ENCODE measurements at places on chromosomes 12 and 14.

DNA sequence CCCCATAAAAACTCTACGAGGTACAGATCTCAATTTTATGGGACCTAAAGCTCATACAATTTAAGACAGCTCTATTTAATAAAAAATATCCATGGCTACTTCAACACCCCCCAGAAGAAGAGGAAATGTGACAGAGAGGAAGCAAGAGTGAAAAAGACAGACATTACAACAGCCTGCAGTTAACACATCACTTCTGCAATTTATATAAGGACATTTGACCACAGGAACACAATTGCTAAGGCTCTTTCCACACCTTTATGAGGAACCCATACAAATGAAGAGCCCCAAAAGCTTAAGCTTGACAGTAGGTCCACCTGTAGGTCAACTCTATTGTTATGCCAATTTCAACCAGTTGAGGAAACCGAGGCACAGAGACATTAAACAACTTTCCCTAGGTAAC, 5.6 kb downstream of the OR10P1 start:
- no peak for DNase-seq

DNA sequence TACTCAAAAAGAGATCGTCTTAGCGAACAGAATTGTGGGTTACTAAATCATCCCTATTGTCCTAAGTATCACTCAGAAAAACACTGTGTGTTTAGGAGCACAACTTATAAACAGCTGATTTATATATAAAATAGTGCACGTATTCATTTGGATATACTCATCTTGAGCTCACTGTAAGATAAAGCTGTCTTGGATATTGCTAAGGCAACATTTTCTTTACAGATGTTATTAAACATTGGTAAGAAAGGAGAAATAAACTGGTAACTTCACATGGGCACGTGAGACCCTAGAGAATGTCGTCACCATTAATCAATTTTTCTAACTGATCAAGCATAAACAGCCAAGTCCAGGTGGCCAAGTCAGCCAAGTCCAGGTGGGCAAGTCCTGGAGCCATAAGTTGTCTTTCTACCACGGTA, 1.7 kb downstream of the PAWR start:
- peak; percentile 6 for DNase-seq

GRCh38 chr14:54789166-54789565, 113.5 kb downstream of the GCH1 start:
- no peak for DNase-seq

GRCh38 chr12:112824701-112825100, 33.2 kb downstream of the RPH3A start:
- DNase-seq = no peak

Measured in NCI-H1092 treated with DMSO at 0.1 percent for 48 hours (cell line).